Hematopoietic multipotent progenitor cell (in vitro differentiated cells): ENCODE measurements at places on chromosomes 1 and 21. TPM values are rescaled to one million over a fixed set of nuclear protein-coding genes. Genes with fewer than 3 reads are reported as not detected.

DNA sequence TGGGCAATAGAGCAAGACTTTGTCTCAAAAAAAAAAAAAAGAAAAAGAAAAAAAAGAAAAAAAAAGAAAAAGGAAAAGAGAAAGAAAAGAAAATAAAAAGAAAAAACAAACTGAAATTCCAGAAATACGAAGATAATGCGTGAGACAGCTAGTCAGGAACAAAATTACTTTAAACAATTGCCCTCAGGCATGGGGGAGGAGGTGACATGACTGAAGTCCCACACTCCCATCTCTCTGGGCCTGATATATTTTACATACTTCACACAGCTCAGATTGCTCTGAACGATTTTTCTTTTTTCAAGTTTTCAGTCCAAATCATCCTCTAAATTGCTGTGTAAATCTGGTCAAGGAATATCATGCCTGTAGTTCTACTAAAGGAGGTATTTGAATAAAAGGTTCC lies 409.5 kb upstream of the DEPDC1 start:
- no peak for DNase-seq

- no peak for DNase-seq
Observed at GRCh38 chr1:205924460-205924790, 18.8 kb downstream of the SLC26A9 start.

DNA sequence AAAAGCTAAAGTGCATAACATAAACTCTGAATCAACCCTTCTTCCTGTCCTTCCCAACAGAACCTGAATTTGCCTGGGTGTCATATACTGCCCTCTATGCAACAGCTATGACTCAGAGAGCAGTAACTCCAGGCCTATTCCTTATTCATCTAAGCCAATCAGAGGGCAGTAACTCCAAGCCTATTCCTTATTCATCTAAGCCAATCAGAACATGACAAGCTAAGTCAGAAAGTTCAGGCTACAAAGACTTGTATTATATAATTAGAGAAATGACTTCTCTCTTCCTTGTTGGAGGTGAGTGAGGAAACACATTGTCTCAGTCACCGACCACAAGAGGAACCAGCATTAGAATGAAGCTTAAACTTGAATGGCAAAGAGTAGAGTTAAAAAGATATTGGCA lies 26.2 kb upstream of the TADA1 start:
- peak; percentile 70 for DNase-seq

- DNase-seq: no peak
Observed at GRCh38 chr21:27633631-27634030, 666.7 kb upstream of the ADAMTS5 start.

DNA sequence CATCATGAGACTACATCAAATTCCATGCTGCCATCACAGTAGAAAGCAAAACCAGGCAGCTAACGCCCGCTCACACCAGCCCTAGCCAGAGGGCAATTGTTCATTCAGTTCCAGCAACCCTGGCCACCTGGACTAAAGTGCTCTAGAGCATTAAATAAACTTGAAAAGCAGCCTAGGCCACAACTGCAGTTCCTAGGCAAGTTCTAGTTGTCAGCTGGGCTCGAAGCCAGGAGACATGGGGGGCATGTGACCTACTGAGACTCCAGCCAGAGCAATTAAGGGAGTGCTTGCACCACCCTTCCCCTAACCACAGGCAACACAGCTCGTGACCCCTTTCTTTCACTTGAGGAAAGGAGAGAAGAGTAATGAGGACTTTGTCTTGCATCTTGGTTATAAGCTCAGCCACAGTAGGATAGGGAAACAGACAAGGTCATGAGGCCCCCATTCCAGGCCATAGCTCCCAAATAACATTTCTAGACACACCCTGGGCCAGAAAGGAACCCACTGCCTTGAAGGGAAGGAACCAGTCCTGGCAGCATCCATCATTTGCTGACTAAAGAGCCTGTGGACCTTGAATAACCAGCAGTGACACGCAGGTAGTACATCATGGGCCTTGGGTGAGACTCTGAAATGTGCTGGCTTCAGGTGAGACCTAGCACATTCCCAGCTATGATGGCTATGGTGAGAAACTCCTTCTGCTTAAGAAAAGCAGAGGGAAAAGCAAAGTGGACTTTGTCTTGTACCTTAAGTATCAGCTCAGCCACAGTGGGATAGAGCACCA lies 77.0 kb downstream of the ZZZ3 start:
- DNase-seq: no peak

GRCh38 chr1:84344286-84344685 lies 42.8 kb downstream of the SAMD13 start:
- DNase-seq: no peak

- DNase-seq: no peak
Observed at GRCh38 chr1:8780405-8780804, 37.0 kb downstream of the RERE start.

DNA sequence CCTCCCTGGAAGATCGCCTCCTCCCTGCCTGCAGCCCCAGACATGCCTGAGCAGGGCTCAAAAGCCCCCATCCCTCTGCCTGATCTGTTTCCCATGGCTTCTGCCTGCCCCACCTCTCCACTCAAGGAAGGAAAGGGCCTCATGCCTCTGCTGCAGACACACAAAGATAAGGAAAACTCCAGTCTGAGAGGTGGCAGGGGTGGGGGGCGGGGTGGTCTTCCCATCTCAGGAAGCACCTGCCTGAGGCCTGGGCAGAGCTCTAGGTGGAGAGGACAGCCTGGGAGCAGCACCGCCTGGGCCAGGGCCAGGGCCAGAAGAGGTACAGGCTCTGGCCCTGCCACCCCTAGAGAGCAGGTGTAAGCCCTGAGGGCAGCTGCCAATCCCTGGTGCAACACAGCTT lies 4.1 kb upstream of the GJB3 start:
- DNase-seq: no peak

DNA sequence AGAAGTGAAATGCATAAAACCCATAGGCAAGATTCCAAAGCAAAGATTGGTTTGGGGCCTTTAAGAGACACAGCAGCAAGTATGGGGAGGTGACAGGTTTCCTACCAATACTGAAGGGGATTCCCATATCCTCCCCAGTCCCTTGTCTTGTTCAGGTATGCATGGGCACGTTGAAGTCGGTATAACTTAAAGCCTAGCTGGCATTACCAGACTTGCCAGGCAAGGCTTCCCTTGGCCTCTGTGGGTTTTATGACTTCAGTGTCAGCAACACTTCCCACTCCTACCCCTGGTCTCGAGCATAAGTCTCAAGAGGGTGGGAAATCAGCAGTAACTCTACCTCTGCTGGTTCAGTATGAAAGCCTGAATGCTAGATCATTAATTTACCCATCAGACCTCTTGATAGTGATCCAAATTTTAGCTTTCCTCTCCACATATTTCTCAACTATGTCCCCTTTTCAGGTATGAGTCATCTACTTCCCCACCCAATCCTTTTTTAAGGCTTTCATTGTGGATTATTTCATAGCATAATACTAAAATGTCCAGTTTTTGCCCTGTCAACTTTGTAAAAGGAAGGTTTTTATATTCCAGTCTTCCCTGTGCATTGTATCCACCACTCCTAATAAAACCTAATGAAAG lies 6.8 kb downstream of the CYP4X1 start:
- DNase-seq: no peak

Gene NEGR1
- 3.8 TPM for total RNA-seq

Gene FCGR3B
- total RNA-seq: 0.27 TPM

Gene XCL2
- total RNA-seq: not detected
